Liver (tissue), 10 donors: ENCODE measurements at places on chromosomes 2 and 18. TPM values are rescaled to one million over a fixed set of nuclear protein-coding genes. Genes with fewer than 3 reads are reported as not detected.

The IL1F10 gene
- total RNA-seq, result not detected

The INSIG2 gene
- 11.3 TPM for total RNA-seq

The PLEKHH2 gene
- total RNA-seq, result 3.8 TPM

The SPC25 gene
- total RNA-seq, result not detected

The RNPEPL1 gene
- total RNA-seq, result 26.1 TPM

The SIX2 gene
- total RNA-seq, result not detected

The RIOK3 gene
- total RNA-seq, result 104 TPM

The PFN4 gene
- total RNA-seq, result 0.51 TPM

The FOXI3 gene
- not detected for total RNA-seq

The KIF5C gene
- 0.25 TPM for total RNA-seq

- H3K36me3 ChIP-seq, result no peaks in the 10 kb centered on the region
- no peak overlapping the region for H3K4me3 ChIP-seq
- no peak for DNase-seq
- H3K27ac ChIP-seq, result no peak overlapping the region
- no peaks in the 10 kb centered on the region for H3K27me3 ChIP-seq
- peaks cover 9% of the 10 kb centered on the region for H3K4me1 ChIP-seq
Observed at GRCh38 chr2:215620528-215620927, 184.7 kb upstream of the FN1 start.

DNA sequence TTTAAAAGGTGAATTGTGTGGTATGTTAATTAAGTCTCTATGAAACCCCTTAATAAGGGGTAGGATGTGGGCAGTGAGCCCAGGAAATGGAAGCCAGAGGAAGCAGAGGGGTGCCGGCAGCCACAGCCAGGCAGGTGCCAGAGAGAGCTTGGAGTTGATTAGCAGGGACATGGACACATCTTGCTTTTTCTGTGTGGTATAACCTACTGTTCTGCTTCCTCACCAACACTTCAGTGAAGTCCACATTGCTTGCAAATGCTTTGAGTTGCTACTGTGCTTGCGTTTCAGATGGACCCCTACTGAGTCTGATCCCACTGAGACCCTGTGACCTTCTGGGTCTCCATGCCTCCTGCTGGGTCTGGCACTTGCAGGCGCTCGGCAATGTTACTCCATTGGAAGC is 30.3 kb upstream of the ARHGEF4 start:
- no peak overlapping the region for H3K27ac ChIP-seq
- no peaks in the 10 kb centered on the region for H3K27me3 ChIP-seq
- no peaks in the 10 kb centered on the region for H3K36me3 ChIP-seq
- no peak overlapping the region for H3K4me3 ChIP-seq
- no peak for DNase-seq

GRCh38 chr18:32896776-32897547 is 124.1 kb upstream of the KLHL14 start:
- no peak for DNase-seq
- H3K4me1 ChIP-seq, result no peaks in the 10 kb centered on the region
- H3K27me3 ChIP-seq, result no peaks in the 10 kb centered on the region
- no peak overlapping the region for H3K4me3 ChIP-seq
- no peak overlapping the region for H3K27ac ChIP-seq

- peak overlapping the region; percentile 96 for H3K4me3 ChIP-seq
- peak overlapping the region; percentile 99 for H3K27ac ChIP-seq
- no peaks in the 10 kb centered on the region for H3K27me3 ChIP-seq
- H3K4me1 ChIP-seq, result peaks cover 19% of the 10 kb centered on the region
- no peak for DNase-seq
Observed at GRCh38 chr18:13726972-13727331, 479 bp downstream of the RNMT start.

GRCh38 chr2:136932700-136933099 is 167.4 kb downstream of the THSD7B start:
- no peaks in the 10 kb centered on the region for H3K36me3 ChIP-seq
- no peaks in the 10 kb centered on the region for H3K4me1 ChIP-seq
- no peaks in the 10 kb centered on the region for H3K27me3 ChIP-seq
- no peak overlapping the region for H3K4me3 ChIP-seq
- no peak overlapping the region for H3K27ac ChIP-seq

- H3K36me3 ChIP-seq, result no peaks in the 10 kb centered on the region
- no peak for DNase-seq
- peaks cover 46% of the 10 kb centered on the region for H3K4me1 ChIP-seq
- H3K27me3 ChIP-seq, result no peaks in the 10 kb centered on the region
Observed at GRCh38 chr18:44700652-44701051, 20.0 kb downstream of the SETBP1 start.

DNA sequence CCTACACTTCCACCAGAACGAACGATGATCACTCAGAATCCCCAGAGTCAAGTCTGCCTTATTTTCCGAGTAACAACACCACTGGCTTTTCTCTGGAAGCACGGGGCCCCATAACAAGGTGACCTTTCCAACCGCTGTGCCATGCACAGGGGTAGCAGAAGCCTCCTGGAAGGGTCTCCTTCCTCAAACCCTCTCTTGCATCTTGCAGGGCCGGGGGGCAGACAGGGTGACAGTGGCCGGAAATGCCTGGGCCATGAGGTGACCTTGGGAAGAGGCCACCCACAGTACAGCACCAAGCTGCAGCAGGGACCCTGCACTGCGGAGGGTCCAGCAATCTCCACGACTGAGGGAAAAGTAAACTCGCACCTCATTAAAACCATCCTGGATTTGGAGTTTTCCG is 108.5 kb downstream of the PXDN start:
- H3K4me1 ChIP-seq, result no peaks in the 10 kb centered on the region
- H3K27me3 ChIP-seq, result no peaks in the 10 kb centered on the region
- H3K27ac ChIP-seq, result no peak overlapping the region
- H3K36me3 ChIP-seq, result no peaks in the 10 kb centered on the region

GRCh38 chr2:228283491-228284171 is 102.1 kb upstream of the SPHKAP start:
- no peaks in the 10 kb centered on the region for H3K27me3 ChIP-seq
- no peak overlapping the region for H3K4me3 ChIP-seq
- no peaks in the 10 kb centered on the region for H3K36me3 ChIP-seq
- H3K27ac ChIP-seq, result no peak overlapping the region
- H3K4me1 ChIP-seq, result no peaks in the 10 kb centered on the region

DNA sequence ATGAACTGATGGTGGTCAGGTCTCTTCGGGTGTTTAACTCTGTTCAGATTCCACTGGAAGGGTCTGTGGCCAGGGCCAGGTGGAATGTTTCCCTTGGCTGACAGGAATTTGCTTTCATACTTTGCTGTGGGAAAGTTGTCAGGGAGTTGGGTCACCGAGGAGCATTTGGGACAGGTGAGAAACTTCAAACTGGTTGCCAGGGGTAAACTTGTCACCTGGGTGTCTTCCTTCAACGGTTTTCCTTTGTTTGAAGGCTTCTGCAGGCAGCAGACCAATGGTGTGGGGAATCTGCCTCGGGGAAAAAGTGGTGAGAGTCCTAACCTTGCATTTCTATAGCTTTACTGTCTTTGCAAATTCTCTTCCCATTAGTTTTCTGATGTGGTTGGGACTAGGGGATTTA is 92.2 kb downstream of the TGFA start:
- H3K27ac ChIP-seq, result no peak overlapping the region
- no peak overlapping the region for H3K4me3 ChIP-seq
- no peaks in the 10 kb centered on the region for H3K27me3 ChIP-seq
- no peaks in the 10 kb centered on the region for H3K4me1 ChIP-seq
- no peaks in the 10 kb centered on the region for H3K36me3 ChIP-seq
- DNase-seq, result no peak

GRCh38 chr2:36562973-36563532 is 34.9 kb downstream of the FEZ2 start:
- peaks cover 4% of the 10 kb centered on the region for H3K4me1 ChIP-seq
- H3K36me3 ChIP-seq, result no peaks in the 10 kb centered on the region
- DNase-seq, result no peak
- no peak overlapping the region for H3K4me3 ChIP-seq

- no peak overlapping the region for H3K27ac ChIP-seq
- H3K4me1 ChIP-seq, result no peaks in the 10 kb centered on the region
- H3K36me3 ChIP-seq, result peaks cover 83% of the 10 kb centered on the region
- no peak overlapping the region for H3K4me3 ChIP-seq
- H3K27me3 ChIP-seq, result no peaks in the 10 kb centered on the region
- no peak for DNase-seq
Observed at GRCh38 chr18:79736846-79737245, 57.2 kb downstream of the CTDP1 start.

GRCh38 chr2:106363791-106364190 is 104.4 kb downstream of the RGPD3 start:
- no peaks in the 10 kb centered on the region for H3K27me3 ChIP-seq
- no peak overlapping the region for H3K27ac ChIP-seq
- no peaks in the 10 kb centered on the region for H3K36me3 ChIP-seq
- no peak overlapping the region for H3K4me3 ChIP-seq
- no peaks in the 10 kb centered on the region for H3K4me1 ChIP-seq

GRCh38 chr2:191593622-191594385 is 84.1 kb upstream of the NABP1 start:
- H3K27ac ChIP-seq, result no peak overlapping the region
- peaks cover 2% of the 10 kb centered on the region for H3K27me3 ChIP-seq
- H3K36me3 ChIP-seq, result no peaks in the 10 kb centered on the region
- no peaks in the 10 kb centered on the region for H3K4me1 ChIP-seq

- H3K4me3 ChIP-seq, result no peak overlapping the region
- no peaks in the 10 kb centered on the region for H3K27me3 ChIP-seq
- H3K4me1 ChIP-seq, result peaks cover 14% of the 10 kb centered on the region
- no peak overlapping the region for H3K27ac ChIP-seq
Observed at GRCh38 chr2:86794861-86795260, 4.1 kb upstream of the CD8A start.

GRCh38 chr2:72605836-72606442 is 219.9 kb downstream of the EXOC6B start:
- no peaks in the 10 kb centered on the region for H3K36me3 ChIP-seq
- no peaks in the 10 kb centered on the region for H3K27me3 ChIP-seq
- no peak overlapping the region for H3K4me3 ChIP-seq
- DNase-seq, result no peak
- H3K27ac ChIP-seq, result no peak overlapping the region
- no peaks in the 10 kb centered on the region for H3K4me1 ChIP-seq

GRCh38 chr2:236244256-236244655 is 19.9 kb downstream of the ASB18 start:
- H3K27me3 ChIP-seq, result peaks cover 3% of the 10 kb centered on the region
- H3K27ac ChIP-seq, result no peak overlapping the region
- no peaks in the 10 kb centered on the region for H3K4me1 ChIP-seq
- no peaks in the 10 kb centered on the region for H3K36me3 ChIP-seq
